ENCODE measurements at places on chromosomes 2 and 18. TPM values are rescaled to one million over a fixed set of nuclear protein-coding genes. Genes with fewer than 3 reads are reported as not detected.

The FEV gene
- not detected for total RNA-seq

The REG3G gene
- not detected for total RNA-seq

The COL5A2 gene
- 15.4 TPM for total RNA-seq

DNA sequence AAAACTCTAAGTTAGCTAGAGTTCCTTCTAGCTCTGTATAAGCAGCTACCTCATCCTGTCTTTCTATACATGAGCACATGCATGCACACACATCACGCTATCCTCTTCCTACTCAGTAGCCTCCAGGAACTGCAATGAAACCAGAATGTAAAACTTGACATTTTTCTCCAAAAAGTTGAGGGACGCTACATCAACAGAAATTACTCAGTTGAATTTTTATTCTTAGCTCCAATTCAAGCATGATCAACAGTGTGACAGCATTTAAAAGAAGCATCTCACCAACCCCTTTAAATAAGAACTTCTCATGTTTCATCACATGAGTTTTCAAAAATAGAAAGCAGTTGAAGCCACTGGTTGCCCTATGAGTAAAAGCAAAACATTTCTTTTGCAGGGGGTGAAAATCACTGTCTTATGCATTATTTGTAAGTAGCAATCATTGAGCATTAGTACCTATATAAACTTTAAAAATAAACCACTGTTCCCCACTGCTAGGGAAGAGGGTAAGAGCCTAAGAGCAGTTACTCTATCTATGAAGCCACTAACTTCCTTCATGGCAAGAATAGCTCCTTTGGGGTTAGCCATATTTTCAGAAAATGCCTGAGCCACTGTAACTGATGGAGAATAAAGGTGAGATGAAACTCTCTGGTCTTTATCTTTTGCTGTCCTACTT, 77.9 kb upstream of the ARL5A start:
- H3K27ac ChIP-seq, result no peak overlapping the region
- no peak for DNase-seq
- no peaks in the 10 kb centered on the region for H3K36me3 ChIP-seq
- no peak overlapping the region for H3K4me3 ChIP-seq
- H3K27me3 ChIP-seq, result no peaks in the 10 kb centered on the region
- H3K4me1 ChIP-seq, result peaks cover 5% of the 10 kb centered on the region

- no peak overlapping the region for H3K4me3 ChIP-seq
- no peak for DNase-seq
- no peaks in the 10 kb centered on the region for H3K4me1 ChIP-seq
- no peaks in the 10 kb centered on the region for H3K36me3 ChIP-seq
- H3K27me3 ChIP-seq, result no peaks in the 10 kb centered on the region
These were observed 624.4 kb upstream of the SOX11 start for GRCh38 chr2:5067816-5068215.

DNA sequence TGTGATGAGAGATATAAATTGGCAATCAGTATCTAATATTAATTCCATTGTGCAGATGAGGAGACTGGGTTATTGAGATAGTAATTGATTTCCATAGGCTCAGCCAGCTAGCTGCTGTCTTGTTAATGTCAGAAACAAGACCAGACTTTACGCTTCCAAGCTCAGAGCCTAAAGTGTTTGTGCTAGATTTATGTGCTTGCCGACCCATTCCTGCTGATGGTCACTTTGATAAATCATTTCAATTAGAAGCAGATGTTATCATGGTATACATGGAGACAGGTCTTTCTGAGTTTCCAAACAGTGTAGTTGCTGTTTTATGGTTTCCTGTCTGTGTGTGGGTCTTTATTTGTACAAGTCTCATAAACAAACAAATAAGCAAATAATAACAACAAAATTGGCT, 92.8 kb downstream of the AQP4 start:
- no peak overlapping the region for H3K27ac ChIP-seq
- no peaks in the 10 kb centered on the region for H3K4me1 ChIP-seq
- peaks cover 11% of the 10 kb centered on the region for H3K27me3 ChIP-seq
- no peaks in the 10 kb centered on the region for H3K36me3 ChIP-seq
- no peak overlapping the region for H3K4me3 ChIP-seq

GRCh38 chr2:70870790-70871189, 35.2 kb upstream of the CD207 start:
- peaks cover 12% of the 10 kb centered on the region for H3K4me1 ChIP-seq
- H3K36me3 ChIP-seq, result no peaks in the 10 kb centered on the region
- H3K4me3 ChIP-seq, result no peak overlapping the region
- peaks cover 44% of the 10 kb centered on the region for H3K27me3 ChIP-seq
- no peak for DNase-seq

DNA sequence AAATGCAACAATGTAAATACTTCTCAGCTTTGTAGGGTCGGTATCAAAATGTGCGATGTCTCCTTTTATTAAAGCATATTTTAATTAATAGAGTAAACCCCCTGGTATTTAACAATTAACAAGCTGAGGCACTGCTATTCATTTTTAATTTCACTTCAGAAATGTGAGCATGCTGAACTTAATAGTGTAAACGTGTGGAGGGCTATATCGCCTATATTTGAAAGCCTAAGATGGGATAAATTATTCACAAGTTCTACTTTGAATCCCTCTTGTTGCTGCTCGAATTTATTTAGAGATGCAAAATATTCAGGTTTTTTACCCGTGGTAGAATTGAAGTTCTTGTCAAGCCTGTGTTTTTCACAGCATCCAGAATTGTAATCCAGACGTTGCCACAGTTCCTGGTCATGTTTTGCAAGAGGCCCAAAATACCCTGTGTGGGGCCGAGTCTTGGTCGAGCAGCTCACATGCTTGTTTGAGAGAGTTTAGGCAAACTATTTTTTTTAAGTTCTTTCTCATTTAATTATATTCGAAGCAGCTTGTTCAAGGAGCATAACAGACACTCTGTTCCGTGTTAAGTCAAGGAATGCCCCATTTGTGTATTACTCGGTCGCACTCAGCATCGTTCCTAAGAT, 2.5 kb downstream of the SALL3 start:
- H3K4me3 ChIP-seq, result no peak overlapping the region
- DNase-seq, result no peak
- no peaks in the 10 kb centered on the region for H3K36me3 ChIP-seq
- no peak overlapping the region for H3K27ac ChIP-seq
- peaks cover 38% of the 10 kb centered on the region for H3K4me1 ChIP-seq

GRCh38 chr2:222794585-222795449, 66.0 kb upstream of the ACSL3 start:
- H3K36me3 ChIP-seq, result no peaks in the 10 kb centered on the region
- H3K27me3 ChIP-seq, result no peaks in the 10 kb centered on the region
- no peak overlapping the region for H3K4me3 ChIP-seq
- no peak overlapping the region for H3K27ac ChIP-seq
